ENCODE measurements at places on chromosomes 5 and 9.
A peak's percentile ranks its signal among the peaks of the same experiment; 100 is the strongest.

- no peaks in the 10 kb centered on the region for H3K4me1 ChIP-seq
- no peak for DNase-seq
- H3K27me3 ChIP-seq: peaks cover 4% of the 10 kb centered on the region
- no peak overlapping the region for H3K4me3 ChIP-seq
Measured at GRCh38 chr9:36870960-36871359, 163.1 kb downstream of the PAX5 start.

GRCh38 chr5:43854697-43855292 lies 251.8 kb downstream of the NNT start:
- no peaks in the 10 kb centered on the region for H3K36me3 ChIP-seq

- H3K27me3 ChIP-seq: no peaks in the 10 kb centered on the region
- no peaks in the 10 kb centered on the region for H3K36me3 ChIP-seq
- no peaks in the 10 kb centered on the region for H3K4me1 ChIP-seq
- H3K27ac ChIP-seq: no peak overlapping the region
- DNase-seq: no peak
- H3K4me3 ChIP-seq: no peak overlapping the region
Measured at GRCh38 chr9:68805890-68806517, 101.0 kb downstream of the PIP5K1B start.

- no peak overlapping the region for H3K27ac ChIP-seq
- H3K27me3 ChIP-seq: no peaks in the 10 kb centered on the region
- DNase-seq: no peak
- no peaks in the 10 kb centered on the region for H3K36me3 ChIP-seq
- no peak overlapping the region for H3K4me3 ChIP-seq
- H3K4me1 ChIP-seq: peaks cover 5% of the 10 kb centered on the region
Measured at GRCh38 chr9:126377536-126377935, 50.9 kb downstream of the MVB12B start.

GRCh38 chr9:21473236-21473635 lies 8.9 kb downstream of the IFNE start:
- no peak for DNase-seq
- H3K4me1 ChIP-seq: no peaks in the 10 kb centered on the region
- H3K27me3 ChIP-seq: no peaks in the 10 kb centered on the region
- no peak overlapping the region for H3K27ac ChIP-seq
- no peak overlapping the region for H3K4me3 ChIP-seq

GRCh38 chr9:21413624-21414023 lies 4.7 kb downstream of the IFNA8 start:
- H3K36me3 ChIP-seq: no peaks in the 10 kb centered on the region
- H3K27me3 ChIP-seq: no peaks in the 10 kb centered on the region
- no peak overlapping the region for H3K4me3 ChIP-seq
- no peak for DNase-seq

DNA sequence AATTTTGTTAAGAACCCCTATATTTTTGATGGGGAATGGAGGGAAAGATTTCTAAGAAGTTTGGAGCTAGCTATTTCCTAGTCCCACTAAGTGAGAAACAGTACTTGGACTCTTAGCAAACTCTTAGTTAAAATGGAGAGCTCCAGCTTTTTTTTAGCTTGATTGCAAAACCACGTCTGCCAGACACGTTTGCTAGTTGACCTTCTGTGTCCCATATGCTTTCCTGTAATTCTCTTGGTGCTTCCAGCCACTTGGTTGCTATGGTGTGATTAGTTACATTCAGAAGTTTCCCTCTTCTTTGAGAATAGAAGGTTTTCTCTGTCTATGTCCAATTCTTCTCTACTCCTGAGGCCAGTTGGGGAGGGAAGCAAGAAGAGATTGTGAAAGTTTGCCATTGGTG lies 417.0 kb upstream of the TLE4 start:
- H3K27ac ChIP-seq: no peak overlapping the region
- no peak overlapping the region for H3K4me3 ChIP-seq
- no peaks in the 10 kb centered on the region for H3K27me3 ChIP-seq
- no peaks in the 10 kb centered on the region for H3K4me1 ChIP-seq

GRCh38 chr5:91176288-91177016 lies 206.7 kb downstream of the ARRDC3 start:
- no peak for DNase-seq
- no peaks in the 10 kb centered on the region for H3K36me3 ChIP-seq
- H3K4me1 ChIP-seq: no peaks in the 10 kb centered on the region
- no peak overlapping the region for H3K27ac ChIP-seq
- H3K4me3 ChIP-seq: no peak overlapping the region
- H3K27me3 ChIP-seq: no peaks in the 10 kb centered on the region

DNA sequence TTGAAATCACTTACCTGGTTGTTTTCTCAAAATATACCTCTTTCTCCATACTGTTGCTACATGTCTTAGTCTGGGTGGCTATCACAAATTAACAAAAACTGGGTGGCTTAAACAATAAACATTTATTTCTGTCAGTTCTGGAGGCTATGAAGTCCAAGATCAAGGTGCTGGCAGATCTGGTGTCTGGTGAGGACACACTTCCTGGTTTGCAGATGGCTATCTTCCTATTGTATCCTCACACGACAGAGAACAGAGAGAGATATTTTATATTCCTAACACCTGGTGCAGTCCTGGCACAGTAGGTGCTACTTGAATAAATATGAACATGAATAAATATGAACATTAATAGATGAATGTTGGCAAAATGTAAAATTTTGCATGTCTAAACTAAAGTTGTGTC lies 164.3 kb upstream of the ACOT12 start:
- no peak for DNase-seq
- H3K27ac ChIP-seq: no peak overlapping the region
- no peaks in the 10 kb centered on the region for H3K36me3 ChIP-seq
- no peaks in the 10 kb centered on the region for H3K27me3 ChIP-seq
- H3K4me3 ChIP-seq: no peak overlapping the region
- no peaks in the 10 kb centered on the region for H3K4me1 ChIP-seq

DNA sequence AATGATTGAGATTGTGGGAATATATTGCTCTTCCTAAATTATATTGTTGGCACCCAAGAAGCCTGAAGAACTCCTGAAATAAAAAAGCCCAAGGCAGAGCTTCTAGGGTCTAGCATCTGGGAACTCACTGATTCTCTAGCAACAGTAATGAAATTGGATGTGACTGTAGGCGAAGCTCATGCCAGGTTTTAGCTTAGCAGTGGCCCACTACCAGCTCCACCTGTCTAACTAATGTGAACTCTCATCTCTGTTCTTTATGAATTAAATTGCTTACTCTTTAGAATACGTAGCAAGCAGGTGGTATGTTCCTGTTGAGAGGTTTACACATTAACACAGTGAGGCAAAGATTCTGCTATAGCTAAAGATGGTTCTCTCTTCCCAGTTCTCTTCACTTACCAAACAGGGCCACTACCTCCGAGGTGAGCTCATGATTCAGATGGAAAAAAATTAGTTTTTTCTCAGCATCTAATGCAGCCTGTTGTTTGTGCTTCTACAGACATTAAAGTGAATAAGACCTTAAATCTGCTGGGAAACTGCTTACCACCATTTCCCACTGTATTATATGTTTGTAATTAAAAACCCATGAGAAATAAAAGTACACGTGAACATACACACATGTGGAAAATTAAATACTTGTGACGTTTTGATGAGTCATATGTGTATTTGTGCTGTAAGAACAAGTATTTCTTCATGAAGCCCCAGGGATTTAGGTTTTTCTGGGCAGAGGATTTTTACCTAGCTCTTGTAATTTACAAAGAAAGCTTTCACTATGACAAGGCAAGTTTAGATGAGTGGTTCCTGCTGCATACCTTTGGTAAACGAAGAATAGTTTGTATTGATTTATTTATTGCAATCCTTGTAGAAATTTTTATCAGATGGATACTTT lies 360.1 kb downstream of the KDM4C start:
- H3K4me1 ChIP-seq: no peaks in the 10 kb centered on the region
- no peak overlapping the region for H3K27ac ChIP-seq
- H3K36me3 ChIP-seq: peaks cover 9% of the 10 kb centered on the region
- DNase-seq: no peak

DNA sequence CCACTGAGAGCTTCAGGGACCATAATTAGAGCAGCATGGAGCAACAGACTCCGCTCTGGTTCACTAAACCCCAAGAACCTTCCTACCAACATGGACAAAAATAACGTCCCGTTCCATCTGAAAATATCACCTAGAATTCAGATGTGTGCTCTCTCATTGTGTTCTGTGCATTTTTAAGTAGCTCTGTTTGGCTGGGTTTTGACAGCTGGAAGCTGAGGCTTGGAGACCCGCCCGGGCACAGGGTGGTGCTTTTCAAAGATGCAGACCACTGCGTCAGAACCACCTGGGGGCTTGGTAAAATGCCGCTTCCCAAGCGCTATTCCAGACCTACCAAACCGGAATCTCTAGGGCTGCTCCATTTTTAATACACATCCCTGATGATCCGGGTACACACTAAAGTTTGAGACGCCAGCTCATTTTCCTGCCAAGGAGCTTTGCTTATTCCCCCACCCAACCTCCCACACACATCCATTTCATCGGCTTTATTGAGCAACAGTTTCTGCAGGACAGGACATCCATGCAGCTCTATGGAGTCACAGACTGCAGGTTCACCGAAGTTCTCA lies 104.8 kb downstream of the GABBR2 start:
- H3K27me3 ChIP-seq: no peaks in the 10 kb centered on the region
- H3K36me3 ChIP-seq: no peaks in the 10 kb centered on the region
- no peaks in the 10 kb centered on the region for H3K4me1 ChIP-seq
- no peak overlapping the region for H3K4me3 ChIP-seq
- DNase-seq: no peak

GRCh38 chr5:77329664-77330430 lies 119.4 kb downstream of the PDE8B start:
- H3K27me3 ChIP-seq: no peaks in the 10 kb centered on the region
- H3K4me3 ChIP-seq: no peak overlapping the region
- no peaks in the 10 kb centered on the region for H3K36me3 ChIP-seq
- H3K27ac ChIP-seq: no peak overlapping the region
- H3K4me1 ChIP-seq: no peaks in the 10 kb centered on the region
- no peak for DNase-seq

DNA sequence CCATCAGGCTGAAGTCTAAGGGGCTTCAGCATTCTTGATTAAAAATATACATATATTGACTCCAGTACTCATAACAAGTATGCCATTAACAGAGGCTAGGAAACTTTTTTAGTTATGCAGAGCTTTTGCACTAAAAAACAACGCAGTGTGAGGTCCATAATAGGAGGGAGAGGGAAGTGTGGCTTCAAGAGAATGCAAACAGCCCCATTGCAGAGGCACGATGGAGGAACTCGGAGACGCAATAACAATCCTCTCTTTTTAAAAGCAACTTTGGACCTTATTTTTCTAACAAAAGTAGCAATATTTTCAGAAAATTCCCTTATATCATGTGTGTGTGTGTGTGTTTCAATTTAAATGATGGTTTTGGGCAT lies 150.0 kb upstream of the PTCH1 start:
- H3K4me1 ChIP-seq: no peaks in the 10 kb centered on the region
- H3K27me3 ChIP-seq: no peaks in the 10 kb centered on the region
- H3K36me3 ChIP-seq: no peaks in the 10 kb centered on the region
- no peak overlapping the region for H3K27ac ChIP-seq

- peak overlapping the region; percentile 22 for H3K27ac ChIP-seq
- H3K4me1 ChIP-seq: peaks cover 31% of the 10 kb centered on the region
- H3K36me3 ChIP-seq: peaks cover 19% of the 10 kb centered on the region
- no peaks in the 10 kb centered on the region for H3K27me3 ChIP-seq
- H3K4me3 ChIP-seq: no peak overlapping the region
- DNase-seq: no peak
Measured at GRCh38 chr9:93119953-93120845, 13.9 kb downstream of the NINJ1 start.

- H3K4me1 ChIP-seq: no peaks in the 10 kb centered on the region
- H3K27me3 ChIP-seq: no peaks in the 10 kb centered on the region
- no peak overlapping the region for H3K27ac ChIP-seq
- DNase-seq: no peak
- no peak overlapping the region for H3K4me3 ChIP-seq
Measured at GRCh38 chr5:26942481-26942880, 95.9 kb downstream of the CDH9 start.

GRCh38 chr9:33852216-33852826 lies 35.4 kb downstream of the UBE2R2 start:
- H3K4me3 ChIP-seq: no peak overlapping the region
- no peaks in the 10 kb centered on the region for H3K36me3 ChIP-seq
- peak; percentile 69 for DNase-seq
- H3K27ac ChIP-seq: no peak overlapping the region
- peaks cover 18% of the 10 kb centered on the region for H3K4me1 ChIP-seq
- H3K27me3 ChIP-seq: no peaks in the 10 kb centered on the region

GRCh38 chr5:103166706-103167105 lies 46.6 kb downstream of the PPIP5K2 start:
- no peak overlapping the region for H3K27ac ChIP-seq
- H3K36me3 ChIP-seq: peaks cover 16% of the 10 kb centered on the region
- no peak for DNase-seq
- no peaks in the 10 kb centered on the region for H3K4me1 ChIP-seq
- no peak overlapping the region for H3K4me3 ChIP-seq

DNA sequence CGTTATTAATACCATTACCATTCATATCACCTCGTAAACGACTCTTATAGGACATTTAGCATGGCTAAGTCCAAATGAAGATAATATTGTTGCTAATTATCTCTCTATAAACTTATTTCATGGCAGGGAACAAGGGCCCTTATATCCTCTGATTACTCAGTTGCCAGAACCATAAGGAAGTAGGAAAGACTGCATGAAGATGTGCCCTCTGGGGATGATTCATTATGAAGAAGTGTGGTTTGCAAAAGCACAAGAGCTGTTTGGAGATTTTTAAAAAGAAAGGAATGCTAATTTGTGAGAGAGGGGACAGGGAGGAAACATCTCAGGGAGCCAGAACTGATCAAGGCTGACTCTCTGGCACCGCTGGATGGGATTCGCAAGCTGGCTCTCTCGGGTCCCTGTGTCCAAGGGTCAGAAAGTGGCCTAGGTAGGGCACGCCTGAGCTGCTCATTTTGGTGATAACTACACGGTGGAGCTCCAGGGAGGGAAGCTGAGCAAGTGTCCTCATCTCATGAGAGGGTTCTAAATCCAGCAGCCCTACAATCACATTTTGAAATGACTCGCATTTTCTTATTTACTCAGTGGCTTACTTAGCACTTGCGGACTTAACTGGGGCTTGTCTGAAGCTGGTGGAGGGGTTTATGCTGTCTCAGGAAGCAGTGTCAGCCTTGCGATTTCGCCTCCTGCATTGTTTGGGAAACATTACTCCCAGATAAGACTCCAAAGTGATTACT lies 136.8 kb downstream of the C5orf15 start:
- no peaks in the 10 kb centered on the region for H3K27me3 ChIP-seq
- H3K36me3 ChIP-seq: no peaks in the 10 kb centered on the region
- no peak overlapping the region for H3K27ac ChIP-seq
- no peak for DNase-seq
- no peaks in the 10 kb centered on the region for H3K4me1 ChIP-seq

- DNase-seq: no peak
- H3K36me3 ChIP-seq: peaks cover 97% of the 10 kb centered on the region
- H3K4me1 ChIP-seq: peaks cover 8% of the 10 kb centered on the region
Measured at GRCh38 chr5:87405472-87406155, 7.1 kb downstream of the CCNH start.

- H3K27me3 ChIP-seq: no peaks in the 10 kb centered on the region
- H3K36me3 ChIP-seq: no peaks in the 10 kb centered on the region
- no peak for DNase-seq
- H3K4me1 ChIP-seq: no peaks in the 10 kb centered on the region
- H3K4me3 ChIP-seq: no peak overlapping the region
Measured at GRCh38 chr5:107542428-107542827, 128.3 kb downstream of the EFNA5 start.

Measured in CD4-positive, alpha-beta T cell (primary cell).